Stimulated activated CD4-positive, alpha-beta T cell treated with anti-CD3 and anti-CD28 coated beads, Interleukin-2, amount 100 ng/mL, for 4 hours (primary cell): ENCODE measurements at places on chromosomes 6 and 20.

- no peak for DNase-seq
Observed at GRCh38 chr6:167811040-167811439, 15.7 kb upstream of the AFDN start.

- DNase-seq = no peak
Observed at GRCh38 chr6:1067346-1067745, 244.6 kb upstream of the FOXQ1 start.

- DNase-seq = no peak
Observed at GRCh38 chr6:17392978-17393891, at the start of gene CAP2. Gene CAP2, plus strand, starts transcription at chr6:17393595. Its CDS starts 27,961 bp downstream, at chr6:17421556.

DNA sequence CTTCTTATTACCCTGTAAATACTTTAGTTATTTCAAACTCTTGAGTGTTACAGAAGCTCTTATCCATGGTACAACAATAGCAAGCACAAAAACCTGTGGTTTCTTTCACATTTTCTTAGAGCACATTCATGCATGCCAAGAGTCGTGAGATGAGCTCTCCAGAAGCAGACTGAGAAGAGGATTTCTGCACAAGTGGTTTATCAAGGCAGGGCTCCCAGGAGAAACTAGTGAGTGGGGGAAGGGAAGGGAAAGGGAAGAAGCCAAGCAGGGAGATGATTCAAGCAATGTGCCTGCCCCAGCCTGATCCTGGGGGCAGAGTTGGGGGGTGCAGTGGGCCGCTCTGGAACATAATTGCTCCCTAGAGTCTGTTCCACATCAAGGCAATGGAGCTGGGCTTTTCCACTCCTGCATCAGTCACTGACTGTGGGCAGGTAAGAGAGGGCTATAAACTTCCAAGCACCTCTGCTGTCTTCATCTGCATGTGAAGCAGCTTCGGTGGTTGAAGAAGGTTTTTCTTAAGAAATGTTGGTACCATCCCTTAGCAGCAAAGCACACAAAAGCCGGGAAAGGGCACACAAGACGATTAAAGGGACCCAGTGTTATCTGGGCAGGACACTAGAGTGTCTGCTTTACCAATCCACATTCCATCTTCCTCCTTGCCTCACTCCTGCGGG, 152.1 kb downstream of the PLCB4 start:
- no peak for DNase-seq

GRCh38 chr6:153976921-153977693, 61.9 kb upstream of the OPRM1 start:
- DNase-seq = no peak

DNA sequence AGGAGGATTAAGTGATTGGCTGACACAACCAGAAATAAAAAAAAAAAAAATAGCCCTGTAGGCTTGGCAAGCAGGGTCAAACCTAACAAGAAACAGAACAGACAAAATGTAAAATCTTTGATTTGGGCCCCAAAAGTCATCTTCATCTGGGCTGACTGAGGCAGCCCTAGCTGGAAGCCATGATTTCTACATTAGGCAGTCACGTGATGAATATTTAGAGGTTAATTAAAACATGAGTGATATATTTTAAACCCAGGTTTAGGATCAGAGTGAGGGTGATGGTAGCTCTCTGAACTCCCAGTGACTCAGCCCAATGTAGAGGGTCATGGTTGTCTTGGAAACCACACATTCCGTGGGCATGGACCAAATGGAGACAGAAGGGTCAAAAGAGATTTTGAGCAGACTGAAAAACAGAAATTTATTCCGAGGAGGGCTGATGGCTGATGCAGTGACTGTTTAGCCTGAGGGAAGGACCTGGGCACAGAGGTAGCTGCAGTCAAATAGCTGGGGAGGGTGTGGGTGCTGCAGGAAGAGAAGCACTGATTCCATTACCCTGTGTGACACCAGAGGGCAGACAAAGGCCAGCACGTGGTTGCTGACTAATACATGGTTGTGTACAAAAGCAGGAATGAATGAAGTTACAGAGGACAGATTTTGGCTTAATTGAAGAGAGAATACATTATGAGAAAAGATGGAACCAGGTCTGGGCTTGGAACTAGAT, 573.1 kb upstream of the CHD6 start:
- DNase-seq = no peak

GRCh38 chr20:16027686-16028085, 545.6 kb downstream of the KIF16B start:
- no peak for DNase-seq

- no peak for DNase-seq
Observed at GRCh38 chr6:76124018-76124417, 51.6 kb upstream of the IMPG1 start.

DNA sequence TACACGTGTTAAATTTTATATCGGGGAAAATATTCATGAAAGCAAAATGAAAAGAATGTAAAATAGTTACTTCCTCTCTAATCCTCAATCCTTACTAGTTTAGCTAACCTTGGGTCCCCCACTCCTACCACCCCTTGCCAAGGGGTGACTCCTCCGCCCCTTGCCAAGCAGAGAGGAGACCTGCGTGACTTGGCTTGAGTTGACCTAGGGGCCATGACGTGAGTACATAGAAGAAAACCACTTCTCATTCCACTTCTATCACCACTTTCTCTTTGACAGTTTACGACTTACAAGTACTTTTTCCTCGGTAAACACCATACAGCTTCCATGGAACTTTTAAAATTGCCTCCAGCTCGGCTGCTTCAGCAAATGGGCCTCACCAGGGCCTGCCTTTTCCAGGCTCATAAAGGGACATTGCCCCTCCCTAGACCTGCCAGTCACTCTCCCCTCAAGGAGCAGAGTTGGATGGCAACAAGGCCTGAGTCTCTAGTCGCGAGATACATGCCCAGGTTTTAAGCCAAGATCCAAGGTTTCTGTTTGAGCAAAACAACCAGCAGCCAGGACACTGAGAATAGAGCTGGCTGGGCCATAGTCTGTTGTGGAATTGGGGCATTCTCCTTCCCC, 29.9 kb downstream of the SDCBP2 start:
- no peak for DNase-seq

DNA sequence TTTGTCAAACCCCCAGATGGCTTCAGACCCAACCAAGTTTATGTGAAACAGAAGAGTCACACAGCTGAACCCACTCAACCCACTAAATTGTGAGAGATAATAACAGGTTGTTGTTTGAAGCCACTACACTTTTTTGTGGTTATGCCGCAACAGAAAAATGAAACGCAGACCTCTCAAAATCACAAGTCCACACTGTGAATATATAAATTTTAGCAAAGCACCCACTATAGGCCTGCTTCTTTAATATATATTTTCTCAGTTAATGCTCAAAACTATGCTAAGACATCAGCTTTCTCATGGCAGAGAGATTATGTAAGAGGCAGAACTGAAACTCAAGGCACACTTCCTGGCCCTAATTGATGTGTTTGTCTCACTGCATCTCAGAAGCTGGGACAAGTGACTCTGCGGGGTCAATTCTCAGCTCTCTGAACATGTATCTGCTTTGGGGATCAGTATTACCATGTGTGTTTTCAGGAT, 27.7 kb downstream of the MAP3K5 start:
- DNase-seq = no peak

- no peak for DNase-seq
Observed at GRCh38 chr6:149861603-149862423, 2.3 kb downstream of the LRP11 start.

DNA sequence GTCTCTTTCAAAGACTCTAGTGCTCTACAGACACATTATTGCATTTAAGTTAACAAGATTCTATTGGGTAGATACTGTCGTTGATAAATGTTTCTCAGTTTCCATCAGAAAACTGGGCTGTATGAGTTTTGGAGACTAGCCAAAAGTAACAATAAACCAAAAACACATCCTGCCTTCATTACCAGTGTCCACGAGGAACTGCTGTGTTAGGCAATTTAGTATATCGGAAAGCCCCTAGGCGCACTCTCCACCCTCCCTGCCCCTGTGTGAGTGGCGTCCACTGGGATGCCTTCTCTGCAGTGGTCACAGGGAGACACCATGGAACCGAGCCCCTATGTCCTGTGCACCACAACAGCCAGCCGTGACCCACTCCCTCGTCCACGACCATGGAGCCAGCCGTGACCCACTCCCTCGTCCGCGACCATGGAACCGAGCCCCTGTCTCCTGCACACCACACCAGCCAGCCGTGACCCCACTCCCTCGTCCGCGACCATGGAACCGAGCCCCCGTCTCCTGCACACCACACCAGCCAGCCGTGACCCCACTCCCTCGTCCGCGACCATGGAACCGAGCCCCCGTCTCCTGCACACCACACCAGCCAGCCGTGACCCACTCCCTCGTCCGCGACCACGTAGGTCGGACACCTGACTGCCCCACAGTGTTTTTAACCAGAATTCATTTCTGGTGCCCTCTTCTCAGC, 35.3 kb downstream of the DLL1 start:
- DNase-seq = no peak

GRCh38 chr6:110548110-110548847, 71.9 kb upstream of the SLC22A16 start:
- DNase-seq = no peak

GRCh38 chr6:132612449-132613108, 11.5 kb downstream of the TAAR2 start:
- no peak for DNase-seq

- no peak for DNase-seq
Observed at GRCh38 chr6:133337308-133337707, 96.2 kb downstream of the EYA4 start.

DNA sequence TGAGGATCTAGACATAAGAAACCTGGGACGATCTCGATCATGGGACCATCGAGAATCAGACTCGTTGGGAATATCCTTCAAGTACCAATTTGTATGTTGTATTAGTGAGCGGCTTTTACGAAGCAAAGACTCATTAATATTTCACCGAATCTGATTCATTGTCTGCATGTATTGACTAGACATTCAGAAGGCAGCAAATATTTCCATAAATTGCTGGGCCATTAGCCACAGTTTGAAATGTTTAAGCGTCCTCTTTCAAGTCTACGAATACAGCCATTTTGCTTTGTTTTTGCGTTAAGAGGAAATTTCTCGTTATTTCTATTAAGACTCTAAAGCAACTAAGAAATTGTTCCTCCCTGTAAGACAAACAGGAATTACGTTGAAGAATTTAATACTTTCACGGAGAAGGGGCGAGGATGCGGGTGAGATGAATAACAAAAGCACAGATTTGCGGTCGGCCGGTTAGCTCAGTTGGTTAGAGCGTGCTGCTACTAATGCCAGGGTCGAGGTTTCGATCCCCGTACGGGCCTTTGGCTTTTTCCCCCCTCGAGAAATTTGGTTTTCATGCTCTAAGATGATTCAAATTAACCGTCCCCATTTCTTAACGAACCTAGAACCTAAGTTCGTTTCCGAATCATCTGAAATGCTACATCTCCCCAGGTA, 18.5 kb downstream of the POM121L2 start:
- no peak for DNase-seq

- no peak for DNase-seq
Observed at GRCh38 chr6:169921853-169922824, 170.7 kb downstream of the ERMARD start.

GRCh38 chr6:113694278-113695077, 162.7 kb upstream of the MARCKS start:
- DNase-seq = no peak

DNA sequence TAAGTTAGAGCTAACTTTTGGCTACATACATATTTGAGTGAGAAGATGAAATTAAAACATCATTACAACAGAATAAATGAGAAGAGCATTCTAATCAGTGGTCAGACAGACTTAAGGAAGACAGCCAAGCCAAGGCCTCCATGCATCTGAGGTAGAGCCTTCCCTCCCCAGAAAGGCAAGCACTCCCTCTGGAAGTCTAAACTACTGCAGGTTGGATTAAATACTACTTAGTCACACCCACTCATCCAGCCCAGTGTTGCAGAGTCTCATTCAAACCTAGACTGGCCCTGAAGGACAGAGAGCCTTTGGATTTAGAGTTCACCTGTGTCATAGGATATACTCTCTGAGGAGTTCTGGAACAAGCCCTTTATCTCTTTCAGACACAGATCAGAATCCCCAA, 29.2 kb downstream of the TMX4 start:
- no peak for DNase-seq

GRCh38 chr6:43733471-43734293, 36.3 kb upstream of the VEGFA start:
- DNase-seq = peak; percentile 16

DNA sequence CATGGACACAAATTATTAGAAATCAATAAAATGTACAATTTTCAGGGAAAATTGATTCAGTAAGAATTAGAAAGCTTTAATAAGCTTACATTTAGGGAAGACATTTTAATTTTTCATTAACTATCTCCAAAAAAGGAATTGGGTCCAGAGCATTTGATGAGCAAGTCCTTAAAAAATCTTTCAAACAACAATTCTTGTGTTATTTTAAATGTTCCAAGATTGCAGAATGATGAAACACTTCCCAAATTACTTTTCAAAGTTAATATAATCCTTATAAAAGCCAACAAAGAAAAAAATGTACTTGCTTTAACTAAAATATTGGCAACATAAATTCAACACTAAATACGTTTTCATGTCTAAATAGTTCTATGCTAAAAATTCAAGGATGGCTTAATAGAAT, 102.0 kb downstream of the ADAT2 start:
- DNase-seq = no peak

DNA sequence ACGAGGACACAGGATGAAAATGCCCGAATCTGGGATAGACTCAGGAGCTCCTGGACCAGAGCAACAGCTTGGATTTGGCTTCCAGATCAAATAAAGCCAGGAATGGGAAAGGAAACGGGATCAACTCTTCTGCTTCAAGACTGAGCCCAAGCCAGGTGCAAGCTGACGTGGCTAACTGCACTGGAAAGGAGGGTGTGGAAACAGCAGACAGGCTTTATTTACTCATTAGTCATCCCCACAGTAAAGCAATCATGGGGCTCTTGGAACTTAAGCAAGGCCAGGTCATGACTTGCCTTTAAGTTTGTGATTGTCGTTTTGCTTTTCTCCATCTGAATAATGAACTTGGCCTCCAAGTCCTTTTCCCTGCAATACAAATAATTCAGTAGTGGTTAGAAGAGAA, 45.2 kb downstream of the KIF16B start:
- no peak for DNase-seq

GRCh38 chr6:14883921-14884320, 361.9 kb upstream of the JARID2 start:
- no peak for DNase-seq

DNA sequence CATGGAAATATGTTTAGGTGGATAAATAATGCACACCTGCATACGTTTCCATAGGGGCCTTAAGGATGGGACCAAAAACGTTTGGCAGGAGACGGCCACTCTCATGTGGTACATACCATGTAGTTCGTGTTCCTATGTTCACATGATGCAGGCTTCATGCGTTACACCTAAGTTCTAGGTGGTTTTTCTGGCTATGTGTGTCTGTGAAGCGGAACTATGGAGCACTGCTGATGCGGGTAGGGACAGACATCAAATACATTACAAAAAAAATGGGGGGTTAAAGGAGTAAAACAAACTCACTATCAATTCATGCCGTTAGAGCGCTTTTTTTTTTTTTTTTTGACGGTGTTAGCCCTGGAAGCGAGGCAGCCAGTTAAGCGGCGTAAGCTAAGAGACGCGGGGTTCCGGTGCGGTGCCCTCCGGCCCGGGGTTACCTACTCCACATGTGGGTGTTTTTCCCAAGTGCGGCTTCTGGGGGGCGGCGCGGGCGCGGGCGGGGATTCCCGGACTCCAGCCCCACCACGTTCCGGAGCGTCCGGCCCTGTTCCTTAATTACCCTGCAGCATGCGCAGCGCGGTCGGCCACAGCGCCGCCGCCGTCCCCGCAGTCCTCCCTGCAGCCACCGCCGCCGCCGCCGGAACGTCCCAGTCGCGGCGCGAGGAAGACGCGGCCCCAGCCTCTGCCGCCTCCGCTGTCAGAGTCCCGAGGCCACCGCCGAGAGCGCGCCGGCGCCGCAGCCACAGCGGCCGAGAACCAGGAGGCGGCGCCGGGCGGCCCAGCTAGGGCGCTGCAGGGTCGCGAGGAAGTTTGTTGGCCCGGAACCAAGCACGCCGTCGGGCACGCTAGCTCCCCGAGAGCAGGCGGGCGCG, 648 bp downstream of the COL19A1 start:
- DNase-seq = peak; percentile 39
